SK-N-SH (cell line): ENCODE measurements at places on chromosomes 16 and 17.

DNA sequence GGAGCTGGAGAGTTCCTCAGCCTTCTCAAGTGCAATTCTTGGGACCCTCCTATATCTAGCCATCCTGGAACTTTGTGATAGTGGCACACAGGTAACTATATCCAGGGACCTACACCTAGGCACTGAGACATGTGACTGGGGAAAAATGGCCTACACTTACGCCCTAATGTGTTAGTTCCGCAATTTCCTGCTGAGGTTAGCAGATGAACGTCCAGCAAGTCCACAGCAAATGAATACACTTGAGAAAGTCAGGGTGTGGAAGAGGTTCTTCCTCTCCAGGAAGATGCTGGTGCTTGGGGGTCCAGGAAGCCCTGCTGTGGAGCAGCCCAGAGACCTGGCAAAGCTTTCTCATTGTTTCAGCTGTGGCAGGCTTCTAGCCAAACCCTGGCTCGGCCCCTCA is 20.8 kb downstream of the PIK3R5 start:
- DNase-seq, result no peak

DNA sequence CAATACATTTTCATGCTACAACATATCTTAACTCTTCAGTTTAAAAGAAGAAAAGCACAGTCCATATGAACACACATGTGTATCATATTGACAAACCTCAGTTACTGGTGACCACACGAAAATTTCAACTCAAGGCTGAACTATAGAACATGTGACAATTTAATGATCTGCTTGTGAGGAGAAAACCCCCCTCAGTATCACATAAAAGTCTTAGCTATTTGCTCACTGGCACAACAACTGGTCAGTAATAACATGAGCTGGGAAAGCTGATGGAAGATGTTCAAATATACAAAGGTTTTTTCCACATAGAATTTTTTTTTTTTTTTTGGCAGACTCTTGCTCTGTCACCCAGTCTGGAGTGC is 19.5 kb downstream of the ZNF652 start:
- no peak for DNase-seq

- DNase-seq, result no peak
Observed at GRCh38 chr17:61806081-61806828, 57.1 kb downstream of the BRIP1 start.

GRCh38 chr17:76631821-76632565 is 11.6 kb downstream of the ST6GALNAC1 start:
- DNase-seq, result no peak

DNA sequence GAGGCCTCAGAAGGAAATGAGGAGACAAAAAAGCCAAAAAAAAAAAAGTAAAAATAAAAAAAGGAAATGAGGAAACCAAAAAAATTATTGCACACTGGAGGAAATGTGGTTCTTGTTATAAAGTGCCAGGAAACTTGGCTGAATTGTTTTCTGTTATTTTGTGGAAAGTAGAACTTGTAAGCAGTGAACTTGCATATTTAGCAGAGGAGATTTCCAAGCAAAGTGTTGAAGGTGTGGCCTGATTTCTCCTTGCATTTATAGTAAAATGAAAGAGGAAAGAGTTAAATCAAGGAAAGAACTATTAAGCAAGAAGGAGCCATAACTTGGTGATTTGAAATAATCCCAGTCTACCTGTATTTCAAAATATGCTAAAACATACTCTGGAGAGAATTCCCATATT is 34.1 kb upstream of the CPPED1 start:
- DNase-seq, result no peak

DNA sequence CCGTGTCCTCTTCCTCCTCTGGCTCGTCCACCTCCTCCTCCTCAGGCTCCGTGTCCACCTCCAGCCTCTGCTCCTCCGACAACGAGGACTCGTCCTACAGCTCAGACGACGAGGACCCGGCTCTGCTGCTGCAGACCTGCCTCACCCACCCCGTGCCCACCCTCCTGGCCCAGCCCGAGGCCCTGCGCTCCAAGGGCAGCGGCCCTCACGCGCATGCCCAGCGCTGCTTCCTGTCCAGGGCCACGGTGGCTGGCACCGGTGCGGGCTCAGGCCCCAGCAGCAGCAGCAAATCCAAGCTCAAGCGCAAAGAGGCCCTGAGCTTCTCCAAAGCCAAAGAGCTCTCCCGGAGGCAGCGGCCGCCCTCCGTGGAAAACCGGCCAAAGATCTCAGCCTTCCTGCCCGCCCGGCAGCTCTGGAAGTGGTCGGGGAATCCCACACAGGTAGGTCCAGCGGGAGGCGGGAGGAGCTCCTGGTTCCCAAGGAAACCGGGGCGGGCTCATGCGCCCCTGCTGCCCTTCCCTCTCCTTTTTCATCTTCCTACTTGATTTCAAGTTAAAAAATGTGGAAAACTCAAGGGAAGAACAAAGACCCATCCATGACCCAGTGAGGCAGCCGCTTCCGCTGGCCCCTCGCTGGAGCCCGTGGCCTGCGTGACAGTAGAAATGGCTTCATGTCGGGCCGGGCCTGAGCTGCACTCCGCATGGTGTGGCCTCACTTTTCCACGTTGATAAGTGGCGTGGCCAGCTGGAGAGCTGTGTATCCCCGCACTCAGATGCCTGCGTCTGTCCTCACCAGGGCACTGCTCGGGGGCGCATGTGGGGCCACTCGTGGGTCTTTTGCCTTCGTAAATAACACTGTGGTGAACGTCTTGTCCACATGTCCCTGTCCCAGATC is 50.7 kb downstream of the ACTG1 start:
- DNase-seq, result no peak

- no peak for DNase-seq
Observed at GRCh38 chr17:69503711-69504110, 89.2 kb downstream of the MAP2K6 start.

GRCh38 chr17:16872351-16873173 is 99.4 kb downstream of the TNFRSF13B start:
- DNase-seq, result no peak

DNA sequence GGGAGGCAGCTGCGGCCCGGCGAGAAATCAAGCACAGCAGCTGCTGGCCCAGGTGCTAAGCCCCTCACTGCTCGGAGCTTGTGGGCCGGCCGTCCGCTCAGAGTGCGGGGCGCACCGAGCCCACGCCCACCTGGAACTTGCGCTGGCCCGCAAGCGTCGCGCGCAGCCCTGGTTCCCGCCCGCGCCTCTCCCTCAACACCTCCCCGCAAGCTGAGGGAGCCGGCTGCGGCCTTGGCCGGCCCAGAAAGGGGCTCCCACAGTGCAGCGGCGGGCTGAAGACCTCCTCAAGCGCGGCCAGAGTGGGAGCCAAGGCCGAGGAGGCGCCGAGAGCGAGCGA is 92.9 kb downstream of the HAPSTR1 start:
- DNase-seq, result no peak

DNA sequence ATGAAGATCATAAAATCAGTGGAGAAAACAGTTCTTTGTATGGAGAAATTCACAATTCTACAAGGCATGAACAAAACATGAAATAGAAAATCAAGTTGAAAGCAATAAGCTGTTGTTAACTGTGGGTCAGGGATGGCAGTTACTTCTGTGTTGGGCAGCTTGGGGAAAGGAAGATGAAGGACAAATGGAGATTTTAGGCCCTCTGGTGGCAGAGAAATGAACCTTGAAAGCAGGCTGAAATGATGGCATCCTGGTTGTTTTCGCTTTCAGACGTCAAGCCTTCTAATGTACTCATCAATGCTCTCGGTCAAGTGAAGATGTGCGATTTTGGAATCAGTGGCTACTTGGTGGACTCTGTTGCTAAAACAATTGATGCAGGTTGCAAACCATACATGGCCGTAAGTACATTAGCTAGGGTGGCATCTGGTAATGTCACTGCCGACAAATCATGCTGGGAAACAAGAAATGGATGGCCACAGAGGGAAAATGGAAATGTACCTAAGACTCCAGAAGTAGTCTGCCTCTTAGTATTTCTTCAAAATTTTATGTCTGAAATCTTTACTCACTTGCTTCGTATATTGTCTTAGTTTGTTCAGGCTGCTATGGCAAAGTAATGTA is 108.9 kb downstream of the MAP2K6 start:
- DNase-seq, result peak; percentile 50

DNA sequence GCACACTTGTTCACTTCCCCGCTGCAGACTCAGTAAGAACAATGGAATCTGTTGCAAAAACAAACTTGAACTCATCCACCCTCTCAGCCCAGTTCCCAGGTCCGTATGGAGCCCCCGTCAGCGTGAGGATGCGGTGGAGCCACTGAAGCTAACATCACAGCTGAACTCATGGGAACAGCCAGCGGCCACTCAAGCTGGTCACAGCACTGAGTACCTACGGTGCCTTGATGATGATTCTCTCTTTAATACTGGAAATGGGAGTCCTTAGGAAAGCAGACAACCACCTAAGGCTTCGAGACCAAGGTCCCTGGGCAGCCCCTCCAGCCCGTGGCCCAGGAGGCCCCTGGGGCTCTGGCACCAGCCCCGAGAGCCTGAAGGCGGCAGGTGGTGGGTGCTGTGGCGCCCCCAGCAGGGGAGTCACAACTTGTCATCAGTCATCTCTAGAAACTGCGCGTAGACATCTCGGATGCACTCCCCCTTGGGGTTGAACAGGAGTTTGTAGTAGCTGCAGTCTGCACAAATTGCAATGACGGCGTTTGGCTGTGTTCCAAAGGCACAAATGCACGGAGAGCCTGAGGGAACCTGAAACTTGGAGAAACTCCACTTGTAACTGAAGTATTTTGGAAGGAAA is 31.0 kb upstream of the RHOT1 start:
- peak; percentile 60 for DNase-seq

GRCh38 chr17:82090549-82091263 is 7.3 kb downstream of the FASN start:
- DNase-seq, result no peak

DNA sequence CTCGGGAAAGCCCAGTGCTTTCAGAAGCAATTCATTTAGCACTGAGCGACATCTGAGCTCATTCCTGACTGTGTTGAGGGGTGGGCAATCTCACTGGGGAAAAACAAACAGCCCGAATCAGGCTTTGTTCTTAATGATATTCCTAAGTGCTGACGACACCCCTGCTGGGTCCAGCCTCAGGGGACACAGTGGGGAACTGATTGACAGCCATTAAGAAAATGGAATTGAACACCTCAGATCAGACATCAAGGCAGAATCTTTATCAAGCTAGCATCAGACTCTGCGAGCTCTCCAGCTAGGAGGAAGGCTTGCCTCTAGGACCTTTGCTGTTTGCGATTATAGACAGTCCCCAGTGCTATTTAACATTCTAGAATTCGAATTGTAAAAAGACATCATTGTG is 22.5 kb upstream of the LYRM9 start:
- DNase-seq, result no peak

GRCh38 chr17:17951524-17951923 is 20.7 kb downstream of the TOM1L2 start:
- DNase-seq, result no peak
